ENCODE measurements at places on chromosomes 4 and X.

- no peak for DNase-seq
Measured at GRCh38 chr4:92014067-92014466, 289.7 kb upstream of the GRID2 start.

DNA sequence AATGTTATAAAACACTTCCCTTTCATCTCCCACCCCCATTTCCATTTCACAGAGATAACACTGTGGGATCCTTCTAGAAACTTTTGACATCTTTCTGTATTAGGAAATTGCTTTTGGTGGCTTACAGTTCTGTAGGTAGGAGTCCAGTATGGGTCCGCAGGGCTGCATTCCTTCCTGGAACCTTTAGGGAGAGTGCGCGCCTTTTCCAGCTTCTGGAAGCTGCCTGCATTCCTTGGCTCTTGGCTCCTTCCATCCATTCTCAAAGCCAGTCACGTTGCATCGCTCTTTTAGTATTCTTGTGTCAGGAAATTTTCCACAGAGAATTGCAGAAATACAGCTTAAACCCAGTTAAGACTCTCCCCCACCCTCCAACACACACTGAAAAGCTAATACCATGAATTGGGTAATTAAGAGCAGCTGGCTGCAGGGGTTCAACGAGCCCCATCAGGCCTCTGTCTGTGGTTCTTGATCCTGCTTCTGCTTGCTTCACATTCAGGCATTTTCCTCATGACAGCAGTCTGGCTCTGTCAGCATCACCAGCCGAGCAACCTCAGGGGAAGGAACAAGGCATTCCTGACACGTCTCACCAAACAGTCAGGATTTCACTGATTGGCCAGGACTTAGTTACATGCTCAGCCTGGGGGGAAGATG, 48.8 kb downstream of the SEPTIN11 start:
- no peak for DNase-seq

DNA sequence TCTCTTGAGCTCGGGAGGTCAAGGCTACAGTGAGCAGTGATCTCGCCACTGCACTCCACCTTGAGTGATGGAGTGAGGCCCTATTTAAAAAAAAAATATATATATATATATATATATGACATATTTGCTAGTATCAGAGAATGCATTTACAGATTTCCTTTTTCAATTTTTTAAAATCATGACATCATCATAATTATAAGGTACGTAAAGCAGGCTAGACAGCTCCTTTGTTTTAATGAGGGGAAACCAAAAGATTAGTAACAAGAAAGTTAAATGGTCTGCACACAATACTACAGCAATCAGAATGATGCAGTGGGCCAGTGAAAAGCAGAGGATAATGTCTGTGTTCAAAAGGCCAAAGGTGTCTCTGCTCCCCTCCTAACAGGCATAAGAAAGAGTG, 43.0 kb downstream of the LAS1L start:
- no peak for DNase-seq

- DNase-seq: peak; percentile 85
Measured at GRCh38 chr4:145828802-145829485, 109.7 kb downstream of the ZNF827 start.

- DNase-seq: no peak
Measured at GRCh38 chrX:135345107-135345589, 35.9 kb downstream of the ETDC start.

DNA sequence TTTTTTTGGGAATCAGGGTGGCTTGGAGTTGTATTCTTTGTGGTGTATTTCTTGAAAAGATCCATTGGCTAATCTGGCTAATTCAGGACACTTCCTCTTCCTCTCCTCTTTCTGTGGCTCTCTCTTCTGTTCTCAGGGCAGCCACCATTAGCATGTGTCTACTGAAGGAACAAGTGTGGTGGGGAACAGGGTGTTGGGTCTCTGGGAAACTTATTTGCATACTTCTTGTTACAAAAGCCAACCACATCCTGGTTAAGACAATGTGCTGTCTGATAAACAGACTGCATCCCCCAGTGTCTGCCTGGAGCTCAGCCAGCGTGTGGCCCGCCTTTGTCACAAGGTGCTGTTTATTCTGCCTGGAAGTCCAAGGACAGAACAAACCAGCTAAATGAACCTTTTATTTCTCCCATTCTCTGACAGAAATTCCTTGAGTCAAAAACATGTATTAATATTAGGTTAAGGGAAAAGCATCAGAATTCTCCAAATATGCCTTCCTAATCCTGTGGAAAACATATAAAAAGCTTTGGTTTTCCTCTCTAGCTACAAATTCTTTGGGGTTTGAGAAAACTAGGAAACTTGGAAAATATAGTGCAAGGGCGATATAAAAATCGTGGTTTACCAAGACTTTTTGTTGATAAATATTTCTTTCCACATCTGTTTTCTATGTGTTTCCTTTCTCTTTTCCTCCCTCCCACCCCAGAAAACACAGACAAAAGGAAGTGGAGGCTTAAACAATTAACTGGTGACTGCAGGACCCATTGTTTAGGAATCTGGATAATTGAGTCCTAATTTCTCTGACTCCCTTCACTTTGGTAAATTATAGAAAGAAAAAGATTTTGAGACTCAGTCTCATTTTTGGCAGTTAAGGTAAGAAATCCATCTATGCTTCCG, 203.6 kb downstream of the SPRY1 start:
- DNase-seq: peak; percentile 49

DNA sequence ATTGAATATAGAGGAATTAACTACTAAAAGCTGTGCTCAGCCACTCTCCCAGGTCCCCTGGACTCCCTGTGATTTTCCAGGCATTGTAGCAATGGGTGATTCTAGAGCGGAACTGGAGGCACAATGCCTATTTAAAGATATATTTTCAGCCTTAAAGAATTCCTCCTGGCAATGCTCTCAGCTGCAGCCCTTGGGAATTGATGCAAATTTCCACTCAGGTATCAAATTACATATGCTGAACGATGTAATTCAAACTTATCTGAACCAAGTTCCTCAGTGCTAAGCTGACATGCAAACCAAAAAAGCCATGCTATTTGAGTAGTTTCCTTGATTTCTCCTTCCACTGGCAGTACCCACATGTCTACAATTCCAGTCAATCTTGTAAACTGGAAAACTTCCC, 86.3 kb upstream of the GABRA3 start:
- no peak for DNase-seq

DNA sequence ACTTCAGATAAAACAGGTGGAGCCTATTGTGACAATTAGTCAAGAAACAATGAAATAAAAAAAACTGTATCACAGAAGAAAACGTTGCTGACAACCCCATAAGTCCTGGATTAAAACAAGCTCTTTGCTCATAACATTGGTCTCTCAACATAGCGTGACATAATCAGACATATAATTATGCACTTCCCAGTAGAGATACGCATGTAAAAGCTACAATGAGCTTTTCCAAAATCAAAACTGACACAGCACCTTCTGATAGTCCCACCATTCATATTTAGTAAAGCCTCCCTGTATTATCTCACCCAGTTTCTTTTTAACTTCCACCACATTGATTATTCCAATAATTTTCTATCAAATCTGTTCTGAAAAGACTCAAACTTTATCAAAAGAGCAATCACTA, 372.1 kb upstream of the SMIM31 start:
- DNase-seq: no peak

DNA sequence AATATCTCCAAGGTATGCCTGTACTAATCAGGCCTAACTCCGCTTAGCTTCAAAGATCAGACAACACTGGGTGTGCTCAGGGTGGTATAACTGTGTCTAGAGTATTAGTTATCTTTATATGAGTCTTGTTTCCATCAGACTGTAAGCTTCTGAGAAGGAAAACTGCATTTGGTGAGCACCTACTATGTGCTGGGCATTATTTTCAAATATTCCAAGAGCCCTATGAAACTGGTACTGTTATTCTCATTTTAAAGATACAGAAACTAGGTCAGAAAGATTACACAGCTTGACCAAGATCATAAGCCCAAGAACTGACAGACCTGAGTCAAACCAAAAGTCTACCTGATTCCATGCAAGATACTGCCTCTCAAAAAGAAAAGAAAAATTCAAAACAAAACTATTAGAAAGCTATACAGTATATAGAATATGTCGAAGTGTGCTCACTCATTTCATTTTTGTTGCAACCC, 44.4 kb downstream of the LRBA start:
- peak; percentile 81 for DNase-seq

- DNase-seq: peak; percentile 10
Measured at GRCh38 chr4:24557026-24558025, 27.0 kb downstream of the DHX15 start.

DNA sequence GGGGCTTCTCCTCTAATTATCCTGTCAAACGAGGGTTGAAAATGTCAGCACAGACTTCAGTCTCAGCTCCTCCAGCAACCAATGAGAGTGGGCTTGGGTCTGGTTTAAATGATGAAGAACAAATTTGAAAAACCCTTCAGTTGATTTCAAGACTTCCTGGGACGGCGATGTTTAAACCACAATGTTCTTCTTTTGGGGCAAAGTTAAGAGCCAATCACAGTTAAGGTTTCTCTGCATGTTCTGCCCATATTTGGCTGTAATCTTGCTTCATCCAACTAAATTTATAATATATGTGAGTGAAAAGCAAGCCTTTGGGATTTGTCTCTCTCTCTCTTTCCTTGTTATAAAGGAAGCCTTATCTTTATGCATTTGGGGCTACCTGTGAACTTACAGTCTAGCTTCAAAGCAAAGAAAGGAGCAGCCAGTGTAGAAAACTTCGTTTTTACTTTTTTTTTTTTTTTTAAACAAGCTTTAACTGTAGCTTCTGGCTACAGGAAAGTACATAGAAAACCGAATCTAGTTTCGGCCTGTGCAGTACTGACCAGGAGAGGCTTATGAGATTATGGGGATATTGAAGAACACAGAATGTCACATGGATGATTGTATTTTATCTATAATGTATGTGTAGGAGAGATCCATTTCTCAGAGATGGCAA, 46.8 kb upstream of the FAM9C start:
- peak; percentile 76 for DNase-seq

DNA sequence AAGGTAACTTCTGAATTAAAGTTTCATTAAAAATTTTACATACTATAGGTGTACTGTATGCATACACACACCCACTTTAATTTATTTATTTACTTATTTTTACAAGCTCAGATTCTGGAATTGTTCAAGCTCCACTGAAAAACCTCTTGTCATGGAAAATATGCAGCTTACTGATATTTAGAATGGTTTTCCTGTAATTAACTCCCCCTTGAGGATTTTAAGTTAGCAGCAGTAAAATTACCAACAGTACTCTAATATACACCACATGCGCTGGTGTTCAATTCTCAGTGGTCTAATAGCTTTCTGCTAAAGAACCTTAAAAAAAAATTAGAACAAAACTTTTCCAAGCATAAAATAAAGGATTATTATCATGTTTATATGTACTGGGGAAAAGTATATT, 12.0 kb downstream of the MAB21L2 start:
- no peak for DNase-seq

DNA sequence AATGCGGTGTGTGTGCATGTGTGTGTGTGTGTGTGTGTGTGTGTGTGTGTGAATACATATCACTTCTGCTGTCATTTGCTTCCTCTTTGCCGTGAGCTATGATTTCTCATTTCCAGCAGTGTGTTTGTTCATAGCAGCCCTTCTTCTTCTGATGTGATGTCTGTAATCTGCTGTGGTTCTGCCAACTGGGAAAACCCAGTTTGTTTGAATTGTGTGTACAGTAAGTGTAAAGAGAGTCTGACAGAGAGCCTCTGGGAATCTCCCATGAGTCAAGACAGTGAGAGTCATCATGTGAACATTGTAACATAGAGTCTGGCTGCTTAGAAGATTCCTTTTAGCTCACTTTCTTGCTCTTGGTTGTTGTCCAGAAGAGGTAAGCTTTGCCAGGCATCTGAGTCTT, 8.4 kb upstream of the NWD2 start:
- DNase-seq: no peak

DNA sequence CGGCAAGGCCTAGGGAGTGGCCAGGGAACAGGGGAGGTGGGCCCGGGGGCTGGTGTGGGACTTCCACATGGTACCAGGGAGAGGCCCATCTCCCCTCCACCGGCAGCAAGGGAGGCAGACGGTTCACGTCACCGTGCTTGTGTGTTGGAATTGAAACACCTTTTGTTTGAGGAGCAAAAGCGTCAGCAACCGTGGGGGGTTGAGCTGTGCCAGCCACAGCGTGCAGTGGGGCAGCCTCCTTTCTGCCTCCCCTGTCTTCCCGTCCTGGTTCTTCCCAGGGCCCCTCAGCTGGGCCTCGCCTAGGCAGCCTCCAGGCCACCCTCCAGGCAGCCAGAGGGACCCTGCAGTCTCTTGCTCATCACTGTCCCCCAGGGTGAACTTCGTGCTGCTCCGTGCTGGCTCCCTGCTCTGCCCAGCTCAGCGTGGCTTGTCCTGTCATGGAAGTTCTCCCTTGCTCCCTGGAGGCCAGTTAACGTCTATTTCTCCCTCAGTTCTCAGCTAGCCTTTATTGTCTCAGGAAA, 32.1 kb upstream of the HGFAC start:
- no peak for DNase-seq

GRCh38 chr4:53645108-53645507, 53.8 kb upstream of the LNX1 start:
- no peak for DNase-seq

GRCh38 chr4:178090640-178091411, 648.6 kb upstream of the AGA start:
- DNase-seq: no peak

GRCh38 chr4:98614662-98615061, 43.7 kb downstream of the TSPAN5 start:
- no peak for DNase-seq

- no peak for DNase-seq
Measured at GRCh38 chrX:74684466-74684865, 70.0 kb upstream of the RLIM start.

DNA sequence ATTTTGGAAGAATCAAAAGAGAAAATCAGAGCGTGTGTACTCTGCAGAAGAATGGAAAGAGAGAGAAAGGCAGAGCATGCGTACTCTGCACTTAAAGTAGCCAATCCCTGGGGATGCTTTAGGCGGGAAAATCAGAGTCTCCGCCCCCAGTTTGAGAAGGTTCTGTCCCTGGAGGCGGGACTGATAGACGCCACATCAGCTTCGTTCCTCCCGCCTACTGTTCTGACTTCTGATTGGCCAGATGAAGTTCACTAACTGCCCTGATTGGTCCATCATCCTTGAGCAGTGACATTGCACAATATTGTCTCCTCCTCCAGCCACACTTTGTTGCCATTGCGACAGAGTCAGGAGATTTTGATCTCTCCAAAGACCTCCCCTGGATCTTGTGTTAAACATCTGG, 23.8 kb downstream of the SSX1 start:
- no peak for DNase-seq

GRCh38 chr4:140982613-140983340, 150.5 kb downstream of the RNF150 start:
- DNase-seq: no peak

- no peak for DNase-seq
Measured at GRCh38 chrX:40008791-40009461, 88.8 kb downstream of the BCOR start.

DNA sequence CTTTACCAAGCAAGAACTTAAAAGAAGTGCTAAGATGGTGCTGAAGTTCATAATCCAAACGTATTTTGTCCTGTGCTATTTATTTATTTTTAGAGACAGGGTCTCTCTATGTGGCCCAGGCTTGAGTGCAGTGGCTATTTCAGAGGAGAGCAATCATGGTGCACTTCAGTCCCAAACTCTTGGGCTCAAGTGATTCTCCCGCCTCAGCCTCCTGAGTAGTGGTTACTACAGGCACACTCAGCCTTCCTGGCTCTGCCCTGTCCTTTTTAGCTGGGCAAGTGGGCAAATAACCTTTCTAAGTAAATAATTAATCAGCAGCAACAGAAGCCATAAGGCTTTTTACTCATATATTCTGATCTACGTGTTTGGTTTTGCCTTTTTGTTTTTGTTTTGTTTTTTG, 2.6 kb downstream of the NSD2 start:
- no peak for DNase-seq

All from activated CD4-positive, alpha-beta T cell treated with anti-CD3 and anti-CD28 coated beads, Interleukin-2, Interleukin-6, amounts not matched to agents 100 ng/mL and 50 ng/mL, durations not matched to agents 16 hours and 8 hours (primary cell).